ENCODE measurements at places on chromosomes 2 and 18.

- no peak for DNase-seq
Measured at GRCh38 chr18:49861659-49862058, 48.3 kb upstream of the ACAA2 start.

- DNase-seq = no peak
Measured at GRCh38 chr2:150572194-150572766, 84.8 kb upstream of the RND3 start.

DNA sequence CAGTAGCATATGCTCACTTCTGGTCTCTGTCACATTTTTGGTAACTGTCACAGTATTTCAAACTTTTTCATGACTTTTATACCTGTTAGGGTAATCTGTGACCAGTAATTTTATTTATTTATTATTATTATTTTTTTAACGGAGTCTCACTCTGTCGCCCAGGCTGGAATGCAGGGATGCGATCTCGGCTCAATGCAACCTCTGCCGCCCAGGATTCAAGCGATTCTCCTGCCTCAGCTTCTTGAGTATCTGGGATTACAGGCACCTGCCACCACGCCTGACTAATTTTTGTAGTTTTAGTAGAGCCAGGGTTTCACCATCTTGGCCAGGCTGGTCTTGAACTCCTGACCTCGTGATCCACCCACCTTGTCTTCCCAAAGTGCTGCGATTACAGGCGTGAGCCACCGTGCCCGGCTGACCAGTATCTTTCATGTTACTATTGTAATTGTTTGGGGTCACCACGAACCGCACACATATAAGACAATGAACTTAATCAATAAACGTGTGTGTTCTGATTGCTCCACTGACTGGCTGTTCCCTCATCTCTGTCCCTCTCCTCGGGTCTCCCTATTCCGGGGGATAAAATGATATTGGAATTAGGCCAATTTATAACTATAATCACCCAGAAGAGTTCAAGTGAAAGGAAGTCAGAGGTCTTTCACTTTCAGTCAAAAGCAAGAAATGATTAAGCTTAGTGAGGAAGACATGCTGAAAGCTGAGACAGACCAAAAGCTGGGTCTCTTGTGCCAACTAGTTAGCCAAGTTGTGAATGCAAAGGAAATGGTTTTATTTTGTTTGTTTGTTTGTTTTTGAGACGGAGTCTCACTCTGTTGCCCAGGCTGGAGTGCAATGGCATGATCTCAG, 22.9 kb downstream of the TGIF1 start:
- DNase-seq = no peak

GRCh38 chr18:37604032-37604431, 38.4 kb upstream of the CELF4 start:
- DNase-seq = no peak

DNA sequence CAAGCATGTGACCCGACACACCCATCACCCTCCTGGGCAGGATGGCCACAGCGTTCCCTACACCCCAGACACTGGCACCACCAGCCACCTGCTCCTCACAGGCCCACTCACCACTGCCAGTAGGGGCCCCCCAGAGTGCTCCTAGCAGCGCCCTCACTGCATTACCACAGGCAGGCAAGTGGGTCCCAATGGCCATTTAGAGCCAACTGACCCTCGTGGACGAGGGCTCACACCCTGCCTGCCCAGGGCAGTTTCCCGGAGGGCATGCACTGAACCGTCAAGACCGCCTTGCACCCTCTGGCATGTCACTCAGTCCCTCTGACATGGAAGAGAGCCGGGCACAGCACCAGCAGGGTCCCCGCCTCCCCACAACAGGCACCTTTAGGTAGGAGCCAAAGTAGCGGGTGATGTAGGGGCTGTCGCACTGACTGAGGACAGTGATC, 7.3 kb downstream of the STK25 start:
- no peak for DNase-seq

Measured in activated effector memory CD4-positive, alpha-beta T cell treated with anti-CD3 and anti-CD28 coated beads, Interleukin-2, amount 50 U/mL, for 16 hours (primary cell).